ENCODE measurements at places on chromosomes 5 and 9.

DNA sequence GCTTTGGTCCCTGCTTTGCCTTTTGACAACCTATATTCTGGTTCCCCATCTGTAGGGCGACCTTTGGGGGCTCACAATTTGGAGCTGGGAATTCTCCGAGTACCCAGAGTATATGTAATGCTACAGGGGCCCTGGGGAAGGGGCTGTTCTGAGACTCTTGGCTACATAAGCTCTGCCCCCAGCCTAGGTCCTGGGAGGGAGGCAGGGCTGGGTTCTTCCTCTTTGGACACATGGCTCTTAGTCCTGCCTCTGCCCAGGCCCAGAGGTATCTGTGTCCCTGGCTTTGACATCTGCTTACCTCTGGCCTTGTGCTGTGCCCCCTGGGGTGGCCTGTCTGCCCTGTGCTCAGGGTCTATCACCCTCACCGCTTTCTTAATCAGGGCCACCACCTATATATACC lies 181.6 kb downstream of the CACNA1B start:
- no peak for DNase-seq

DNA sequence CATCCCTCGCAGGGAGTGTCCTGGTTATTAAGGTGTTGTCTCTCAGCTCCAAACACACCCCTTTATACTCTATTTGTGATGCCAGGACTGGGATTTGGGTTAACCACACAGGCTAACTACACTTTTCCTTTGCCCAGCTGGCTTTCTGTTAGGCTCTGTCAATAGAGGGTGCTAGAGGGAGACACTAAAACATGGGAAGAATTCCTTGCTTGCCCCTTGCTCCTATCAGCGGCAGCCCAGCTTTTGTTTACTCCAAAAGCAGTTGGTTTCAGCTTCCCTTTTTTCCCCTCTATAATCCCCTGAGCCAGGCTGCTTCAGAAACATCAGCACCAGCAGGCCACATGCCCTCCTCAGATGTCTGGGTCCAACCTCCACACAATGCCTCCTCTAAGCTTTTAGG lies 297.1 kb downstream of the KCTD16 start:
- no peak for DNase-seq

DNA sequence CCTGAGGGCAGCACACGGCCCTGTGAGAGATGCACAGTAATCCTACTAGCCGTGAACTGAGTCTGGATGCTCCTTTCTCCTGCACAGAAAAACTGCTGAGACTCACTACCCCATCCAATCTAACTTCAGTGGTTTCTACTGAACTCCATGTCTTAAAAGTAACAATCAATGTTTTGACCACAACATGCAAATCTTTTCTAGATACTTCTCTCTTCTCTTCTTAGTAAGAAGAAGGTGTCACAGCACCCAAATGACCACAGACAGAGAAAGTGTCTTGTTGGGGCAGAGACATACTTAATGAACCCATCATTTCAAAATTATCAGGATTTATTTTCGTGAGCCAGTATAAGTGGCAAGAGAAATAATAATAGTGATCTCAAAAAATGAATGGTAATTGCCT lies 285.8 kb upstream of the MEF2C start:
- no peak for DNase-seq

- no peak for DNase-seq
Measured at GRCh38 chr5:90967443-90967842, 408.8 kb downstream of the ADGRV1 start.

DNA sequence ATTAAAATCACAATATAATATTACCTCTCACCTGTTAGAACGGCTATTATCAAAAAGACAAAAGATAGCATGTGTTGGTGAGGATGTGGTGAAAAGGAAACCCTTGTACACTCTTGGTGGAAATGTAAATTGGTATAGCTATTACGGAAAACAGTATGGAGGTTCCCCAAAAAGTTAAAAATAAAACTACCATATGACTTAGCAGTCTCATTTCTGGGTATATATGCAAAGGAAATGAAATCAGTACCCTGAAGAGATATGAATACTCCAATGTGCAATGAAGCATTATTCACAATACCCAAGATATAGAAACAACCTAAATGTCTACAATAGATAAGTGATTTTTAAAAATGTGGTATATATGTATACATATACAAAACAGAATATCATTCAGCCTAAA lies 199.9 kb downstream of the SNX18 start:
- no peak for DNase-seq

GRCh38 chr9:37426846-37427245 lies 4.3 kb downstream of the GRHPR start:
- DNase-seq = no peak

- no peak for DNase-seq
Measured at GRCh38 chr5:98050583-98050982, 722.9 kb upstream of the RGMB start.

GRCh38 chr5:115941051-115941675 lies 21.1 kb upstream of the LVRN start:
- DNase-seq = no peak

DNA sequence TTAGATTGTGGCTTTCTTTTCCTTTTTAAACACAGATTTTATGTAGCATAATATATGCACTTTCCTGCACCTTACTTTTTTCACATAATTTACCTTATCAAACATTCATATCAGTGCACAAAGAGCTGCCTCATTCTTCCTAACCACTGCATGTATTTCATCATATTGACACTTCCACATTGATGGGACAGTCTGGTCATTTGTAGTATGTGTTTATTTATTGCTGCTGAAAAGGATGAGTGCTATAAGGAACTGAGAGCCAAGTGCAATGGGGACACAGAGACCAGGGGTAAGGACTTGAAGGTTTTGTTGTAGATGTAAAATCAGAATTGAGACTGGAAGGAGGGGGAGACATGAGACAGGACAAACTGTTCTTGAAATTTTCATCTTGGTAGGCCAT lies 193.8 kb downstream of the SMARCA2 start:
- DNase-seq = no peak

DNA sequence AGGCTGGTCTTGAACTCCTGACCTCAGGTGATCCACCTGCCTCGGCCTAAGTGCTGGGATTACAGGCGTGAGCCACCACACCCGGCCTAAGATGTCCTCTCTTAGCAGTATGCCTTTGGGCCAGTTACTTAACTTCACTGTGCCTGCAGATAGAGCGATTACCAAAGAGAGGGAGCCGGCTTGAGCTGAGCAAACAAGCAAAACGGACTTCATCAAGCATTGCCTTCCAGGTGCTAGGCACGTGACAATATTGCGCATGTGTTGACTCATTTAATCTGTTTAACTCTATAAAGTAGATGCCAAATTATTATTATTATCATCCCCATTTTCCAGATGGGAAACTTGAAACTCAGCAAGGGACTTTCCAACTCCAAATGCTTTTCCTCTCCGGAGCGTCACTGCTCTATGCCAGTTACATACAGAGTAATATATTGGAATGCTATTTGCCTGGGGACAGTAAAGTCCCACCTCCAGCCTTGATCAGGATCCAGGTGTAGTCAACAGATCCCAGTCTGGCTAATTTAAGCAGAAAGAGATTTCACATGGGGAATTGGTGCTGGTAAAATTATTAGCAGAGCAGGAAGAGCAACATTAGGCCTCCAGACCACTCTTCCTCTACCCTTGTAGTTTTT lies 5.6 kb upstream of the C9orf152 start:
- no peak for DNase-seq

DNA sequence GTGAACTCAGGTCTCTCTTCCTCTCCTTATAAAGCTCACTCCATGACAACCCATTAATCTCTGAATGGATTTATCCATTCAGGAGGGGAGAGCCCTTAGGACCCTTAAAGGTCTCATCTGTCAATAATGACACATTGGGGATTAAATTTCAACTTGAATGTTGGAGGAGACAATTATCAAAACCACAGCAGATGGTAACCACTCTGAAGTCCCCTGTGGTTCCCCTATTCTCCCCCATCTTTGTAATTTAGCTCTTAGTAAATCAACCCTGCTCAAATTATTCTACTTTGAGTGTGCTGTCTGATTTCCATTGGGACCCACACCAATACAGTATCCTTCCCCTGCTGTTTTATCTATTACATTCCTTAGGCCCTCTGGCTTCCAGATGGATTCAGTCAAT lies 72.0 kb upstream of the RAI14 start:
- DNase-seq = no peak

GRCh38 chr5:111261610-111262009 lies 37.4 kb downstream of the CAMK4 start:
- DNase-seq = no peak

DNA sequence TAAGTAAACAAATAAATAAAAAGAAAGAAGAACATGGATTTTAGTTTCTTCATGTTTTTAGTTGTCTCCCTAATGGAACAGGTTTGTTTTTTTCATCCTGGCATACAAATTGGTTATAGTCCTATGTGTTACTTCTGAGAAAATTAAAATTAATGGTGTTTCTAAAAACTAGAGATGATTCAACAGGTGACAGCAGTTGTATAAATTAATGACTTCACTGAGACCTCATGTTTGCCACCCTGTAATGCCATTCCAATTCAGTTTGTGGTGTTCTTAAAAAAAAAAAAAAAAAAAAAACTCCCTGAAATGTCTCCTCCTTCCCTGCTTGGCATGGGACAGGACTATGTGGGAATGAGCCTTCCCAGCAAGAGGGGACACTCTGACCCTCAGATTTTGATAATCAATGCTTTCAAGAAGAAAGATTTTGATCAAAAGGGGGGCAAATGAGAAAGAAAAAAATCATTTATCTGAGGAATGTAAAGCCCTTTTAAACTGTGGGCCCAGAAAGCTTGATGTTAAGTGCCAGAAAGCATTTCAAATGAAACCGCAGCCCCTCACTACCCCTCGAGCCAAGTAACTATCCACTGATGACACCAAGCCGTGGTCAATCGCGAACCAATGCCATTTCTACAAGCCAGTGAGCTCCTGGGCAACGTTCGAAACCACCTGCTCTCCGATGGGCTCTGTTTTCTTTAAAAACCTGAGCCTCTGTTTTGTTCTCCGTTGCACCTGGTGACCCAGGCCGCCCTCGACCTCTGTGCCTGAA lies 941 bp downstream of the EXD3 start:
- no peak for DNase-seq

- peak; percentile 59 for DNase-seq
Measured at GRCh38 chr5:14351845-14352712, 208.9 kb downstream of the TRIO start.

- no peak for DNase-seq
Measured at GRCh38 chr9:35960039-35960655, 2.2 kb upstream of the OR2S2 start.

GRCh38 chr9:71878327-71879274 lies 32.4 kb downstream of the ABHD17B start:
- no peak for DNase-seq

- DNase-seq = no peak
Measured at GRCh38 chr9:100219347-100219746, 120.3 kb downstream of the INVS start.

- DNase-seq = peak; percentile 86
Measured at GRCh38 chr5:179801304-179802206, 5.1 kb downstream of the MGAT4B start.

All from CD4-positive, alpha-beta T cell treated with Interleukin-2 at 100 ng/mL for 4 hours (primary cell).